ENCODE measurements at places on chromosomes 3 and 15.

- DNase-seq = no peak
Measured at GRCh38 chr3:117435506-117435905, 725.9 kb downstream of the TUSC7 start.

GRCh38 chr3:72924055-72924454, 36.2 kb downstream of the GXYLT2 start:
- DNase-seq = no peak

GRCh38 chr3:197482001-197482400, 73.8 kb downstream of the BDH1 start:
- DNase-seq = no peak

DNA sequence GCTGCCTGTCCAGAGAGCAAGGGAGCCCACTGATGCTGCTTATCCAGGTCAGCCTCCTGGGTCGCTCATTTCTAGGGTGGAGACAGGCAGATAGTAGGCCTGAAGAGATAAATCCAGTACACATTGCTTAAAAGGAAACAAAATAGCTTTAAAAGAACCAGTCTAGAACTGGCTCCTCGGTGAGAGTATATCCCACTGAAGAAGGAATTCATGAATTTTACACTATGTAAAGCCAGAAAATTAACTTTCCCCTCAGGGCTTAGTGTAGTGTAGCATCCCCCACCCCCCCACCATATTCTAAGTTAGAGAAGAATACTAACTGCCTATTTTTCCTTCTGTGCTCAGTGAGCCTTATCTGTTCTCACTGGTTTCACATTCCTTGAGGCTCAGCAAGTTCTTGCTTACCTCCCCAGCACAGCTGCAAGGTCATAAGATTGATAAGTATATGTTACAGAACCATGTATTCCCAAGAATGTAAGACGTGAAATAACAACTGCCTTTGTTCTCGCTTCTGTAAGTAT, 30.5 kb upstream of the NOX5 start:
- no peak for DNase-seq

DNA sequence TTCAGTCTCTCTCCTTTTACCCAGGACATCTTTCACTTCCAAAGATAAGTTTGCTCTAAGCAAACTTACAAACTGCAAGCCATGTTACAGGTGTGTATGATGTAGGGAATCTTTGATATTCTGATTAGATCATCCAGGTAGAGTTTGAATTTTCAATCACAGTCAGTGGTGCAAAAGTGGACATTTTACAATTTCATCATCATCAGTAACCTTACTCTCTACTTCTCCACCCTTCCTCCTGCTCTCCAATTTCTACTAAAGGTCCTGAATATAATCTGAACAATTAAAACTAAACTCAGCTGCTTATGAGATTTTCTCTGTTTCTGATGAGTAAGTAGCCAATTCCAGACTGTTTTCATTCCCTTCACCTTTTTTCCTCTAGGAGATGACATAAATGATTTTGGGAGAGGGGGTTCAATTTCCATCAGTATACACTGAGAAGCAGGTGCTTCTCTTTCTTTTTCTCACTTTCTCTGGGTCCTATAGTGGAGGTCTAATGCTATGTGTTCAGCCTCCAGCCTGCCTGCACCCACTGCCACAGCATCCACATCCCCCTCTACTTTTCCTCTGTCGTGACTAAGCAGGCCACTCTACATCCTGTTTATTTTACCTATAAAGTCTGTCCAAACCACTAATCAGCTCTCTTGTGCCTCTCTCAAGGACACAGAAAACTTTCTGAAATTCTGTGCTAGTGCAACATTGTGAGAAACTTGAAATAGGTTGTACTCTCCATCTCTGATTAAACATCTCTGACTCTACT, 27.6 kb downstream of the SUCNR1 start:
- DNase-seq = no peak

GRCh38 chr3:43758592-43759225, 68.0 kb downstream of the ABHD5 start:
- DNase-seq = no peak

- DNase-seq = peak; percentile 40
Measured at GRCh38 chr3:62101488-62101887, 271.9 kb downstream of the FEZF2 start.

- no peak for DNase-seq
Measured at GRCh38 chr3:112350018-112350810, 17.3 kb downstream of the CD200 start.

GRCh38 chr3:178787960-178788359, 251.7 kb downstream of the KCNMB2 start:
- DNase-seq = no peak

DNA sequence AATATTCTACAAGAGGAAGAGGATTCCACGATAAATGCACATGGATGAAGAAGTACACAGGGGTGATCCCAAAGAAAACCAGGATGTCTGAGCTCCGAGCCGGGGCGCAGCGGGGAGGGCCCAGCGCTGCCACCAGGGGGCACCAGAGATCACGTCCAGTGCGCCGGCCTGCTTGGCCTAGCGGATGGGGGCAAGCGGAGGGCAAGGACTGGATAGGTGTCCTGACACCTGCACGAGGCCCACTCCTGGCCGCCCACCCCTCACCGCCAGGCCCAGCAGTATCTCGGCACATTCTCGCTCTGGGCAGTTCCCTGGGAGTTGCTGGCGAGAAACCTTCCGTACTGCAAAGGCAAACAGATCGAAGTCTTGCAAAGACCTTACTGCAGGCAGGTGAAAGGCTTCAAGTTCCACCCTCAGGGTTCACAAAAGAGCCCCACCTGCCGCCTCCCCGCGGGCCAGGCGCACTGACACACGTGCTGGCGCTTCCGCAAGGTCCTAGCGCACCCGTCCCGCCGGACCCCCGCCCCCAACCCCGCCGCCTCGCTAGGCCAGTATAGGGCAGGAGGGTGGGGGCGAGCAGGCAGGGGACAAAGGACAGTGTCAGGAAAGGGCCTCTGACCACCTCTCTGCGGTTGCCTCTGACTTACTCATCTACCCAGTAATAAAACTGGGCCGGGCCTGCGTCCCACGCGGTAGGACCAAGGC, 3.3 kb downstream of the ANKRD63 start:
- peak; percentile 97 for DNase-seq

GRCh38 chr15:60871152-60871551, 357.9 kb downstream of the RORA start:
- DNase-seq = no peak

DNA sequence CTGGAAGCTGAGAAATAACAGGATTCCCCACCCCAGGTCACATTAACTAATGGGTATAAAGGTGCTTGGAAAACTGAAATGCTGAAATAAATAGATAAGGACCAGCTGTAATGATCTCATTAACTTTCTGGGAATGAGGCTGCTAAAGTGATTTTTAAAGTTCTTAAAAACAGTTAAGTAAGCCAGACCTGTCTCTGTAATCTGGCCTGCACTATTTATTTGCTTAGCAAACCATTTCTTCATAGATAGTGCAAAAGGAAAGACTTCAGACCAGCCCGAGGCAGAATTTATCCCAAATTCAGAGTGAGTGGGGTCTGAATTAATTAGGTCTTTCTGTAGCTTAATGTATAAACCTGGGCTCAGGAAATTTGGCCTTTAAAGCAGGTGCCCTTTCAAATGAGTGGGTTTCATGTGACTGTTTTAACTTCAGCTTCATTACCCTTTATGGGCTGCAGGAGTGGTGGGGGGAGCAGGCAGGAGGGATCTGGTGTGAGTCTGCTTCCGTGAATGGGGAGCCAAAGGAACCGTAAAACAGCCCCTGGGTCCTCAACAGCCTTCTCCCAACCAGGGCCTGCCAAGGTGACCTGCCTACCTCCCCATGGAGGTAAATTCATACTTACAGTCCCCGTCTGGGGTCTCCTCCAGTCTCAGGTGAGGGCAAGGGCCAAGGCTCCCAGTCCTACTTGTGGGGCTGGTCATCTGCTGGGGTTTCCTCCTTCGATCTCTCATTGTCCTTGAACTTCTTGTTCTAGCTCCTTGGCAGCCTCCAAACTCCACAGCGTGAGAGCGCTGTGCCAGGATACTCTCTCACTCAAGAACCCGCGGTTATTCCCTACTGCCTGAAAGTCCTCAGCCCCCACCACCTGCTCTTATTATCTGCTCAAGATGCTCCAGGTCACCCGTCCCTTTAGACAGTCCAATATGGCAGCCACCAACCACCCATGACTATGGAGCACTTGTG, 31.2 kb downstream of the MAGEF1 start:
- DNase-seq = no peak

DNA sequence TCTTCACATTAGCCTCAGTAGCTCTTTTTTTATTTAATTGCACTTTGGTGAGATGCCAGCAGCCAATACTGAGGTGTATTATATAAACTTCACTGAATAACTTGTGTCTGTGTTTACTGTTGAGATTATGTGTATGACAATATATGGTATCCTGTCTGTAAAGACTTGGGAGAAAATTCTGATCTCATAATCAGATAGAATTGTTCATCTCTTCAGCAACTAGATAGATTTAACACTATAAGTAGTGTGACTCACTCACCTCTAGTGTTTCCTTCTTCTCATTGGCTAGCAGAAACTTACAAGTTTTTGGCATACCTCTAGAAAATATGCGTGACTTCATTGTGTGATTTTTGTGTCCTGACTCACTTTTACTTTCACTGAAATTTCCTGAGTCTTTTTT, 67.6 kb upstream of the TGFBR2 start:
- DNase-seq = no peak

DNA sequence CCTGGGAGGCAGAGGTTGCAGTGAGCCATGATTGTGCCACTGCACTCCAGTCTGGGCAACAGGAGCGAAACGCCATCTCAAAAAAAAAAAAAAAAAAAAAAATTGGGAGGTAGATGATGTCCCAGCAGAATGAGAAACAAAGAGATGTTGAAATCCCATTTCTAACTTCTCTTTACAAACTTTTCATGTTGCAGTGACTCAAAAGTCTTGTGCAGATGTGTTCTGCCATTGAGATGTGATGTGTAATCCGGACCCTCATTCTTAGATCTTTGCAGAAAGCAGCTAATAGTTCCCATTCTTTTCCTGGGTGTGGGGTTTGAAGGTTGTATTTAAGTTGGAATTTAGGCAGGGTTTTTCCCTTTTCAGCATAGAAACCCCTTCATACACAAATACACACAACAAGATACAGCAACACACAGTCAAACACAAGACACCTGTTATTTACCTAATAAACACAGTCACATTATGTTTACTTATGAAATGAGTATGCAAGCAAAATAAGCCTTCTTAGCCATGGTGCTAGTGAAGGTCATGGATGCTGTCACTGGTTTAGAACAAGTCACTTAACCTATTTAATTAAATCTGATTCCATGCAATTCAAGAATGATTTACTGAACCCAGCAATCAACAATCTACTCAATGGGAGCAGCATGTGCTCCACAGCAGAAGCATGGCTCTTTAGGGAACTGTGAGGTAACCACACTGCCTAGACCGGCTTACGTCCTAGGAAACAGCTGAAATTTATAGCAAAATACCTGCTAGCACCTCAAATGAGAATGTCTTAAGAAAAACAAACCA, 14.9 kb downstream of the SIAH2 start:
- no peak for DNase-seq

GRCh38 chr15:31887246-31887645, 143.1 kb upstream of the CHRNA7 start:
- no peak for DNase-seq
